ENCODE measurements at places on chromosomes 11 and 22. TPM values are rescaled to one million over a fixed set of nuclear protein-coding genes. Genes with fewer than 3 reads are reported as not detected.

DNA sequence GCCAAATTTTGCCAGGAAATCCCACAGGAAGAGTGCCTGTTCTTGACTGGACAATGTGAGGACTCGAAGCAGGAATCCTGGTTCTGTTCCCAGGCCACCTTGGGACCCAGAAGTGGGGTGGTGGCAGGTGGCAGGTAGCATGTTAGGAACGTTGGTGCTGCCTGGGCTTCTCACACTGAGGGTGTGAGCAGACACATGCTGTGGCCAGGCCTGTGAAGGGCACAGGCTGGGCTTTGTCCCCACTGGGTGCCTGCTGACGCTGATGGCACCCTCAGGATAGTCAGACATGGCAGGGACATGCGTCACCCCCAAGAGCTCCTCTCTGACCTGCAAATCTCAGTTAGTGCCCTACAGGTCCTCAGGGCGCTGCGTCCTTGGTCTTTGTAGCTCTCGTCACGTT, 21.1 kb upstream of the NECTIN1 start:
- no peak overlapping the region for H3K4me3 ChIP-seq
- no peak overlapping the region for H3K27ac ChIP-seq
- H3K36me3 ChIP-seq = no peaks in the 10 kb centered on the region
- peaks cover 16% of the 10 kb centered on the region for H3K27me3 ChIP-seq
- H3K4me1 ChIP-seq = no peaks in the 10 kb centered on the region

The NCAM1 gene
- total RNA-seq = 3.5 TPM

GRCh38 chr11:78156127-78156844, 16.9 kb upstream of the ALG8 start:
- no peak overlapping the region for H3K27ac ChIP-seq
- DNase-seq = no peak
- H3K36me3 ChIP-seq = no peaks in the 10 kb centered on the region
- H3K4me3 ChIP-seq = no peak overlapping the region

GRCh38 chr11:67458266-67458665, 3.1 kb downstream of the CABP4 start:
- DNase-seq = no peak
- H3K36me3 ChIP-seq = no peaks in the 10 kb centered on the region
- no peaks in the 10 kb centered on the region for H3K4me1 ChIP-seq
- H3K27ac ChIP-seq = no peak overlapping the region
- H3K27me3 ChIP-seq = no peaks in the 10 kb centered on the region

The CHCHD10 gene
- 114 TPM for total RNA-seq

DNA sequence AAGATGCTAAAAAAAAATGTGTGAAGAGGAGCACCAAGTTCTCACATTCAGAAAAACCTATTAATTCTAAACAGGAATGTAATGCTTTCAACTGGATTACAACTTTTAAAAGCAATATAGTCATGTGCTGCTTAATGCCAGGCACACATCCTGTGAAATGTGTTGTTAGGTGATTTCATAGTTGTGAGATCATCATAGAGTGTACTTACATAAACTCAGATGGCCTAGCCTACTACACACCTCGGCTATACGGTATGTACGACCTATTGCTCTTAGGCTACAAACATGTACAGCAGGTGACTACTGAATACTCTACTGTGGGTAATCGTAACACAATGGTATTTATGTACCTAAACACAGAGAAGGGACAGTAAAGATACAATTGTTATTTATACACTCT, 142.3 kb downstream of the RBFOX2 start:
- peaks cover 17% of the 10 kb centered on the region for H3K4me1 ChIP-seq
- H3K36me3 ChIP-seq = no peaks in the 10 kb centered on the region
- no peak overlapping the region for H3K27ac ChIP-seq
- no peaks in the 10 kb centered on the region for H3K27me3 ChIP-seq
- H3K4me3 ChIP-seq = no peak overlapping the region

DNA sequence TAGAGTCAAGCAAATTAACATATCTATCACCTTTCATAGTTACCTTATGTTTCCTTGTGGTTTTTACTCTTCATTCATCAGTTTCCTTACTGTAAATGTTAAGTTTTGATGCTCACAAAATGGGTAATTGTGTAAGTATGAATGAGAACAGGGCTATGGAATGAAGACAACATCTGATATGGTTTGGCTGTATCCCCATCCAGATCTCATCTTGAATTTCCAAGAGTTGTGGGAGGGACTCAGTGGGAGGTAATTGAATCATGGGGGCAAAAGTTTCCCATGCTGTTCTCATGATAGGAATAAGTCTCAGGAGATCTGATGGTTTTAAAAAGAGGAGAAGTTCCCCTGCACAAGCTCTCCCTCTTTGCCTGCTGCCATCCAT, 107.6 kb downstream of the CCDC34 start:
- no peaks in the 10 kb centered on the region for H3K4me1 ChIP-seq
- H3K4me3 ChIP-seq = no peak overlapping the region

The KCNJ5 gene
- 12.9 TPM for total RNA-seq

DNA sequence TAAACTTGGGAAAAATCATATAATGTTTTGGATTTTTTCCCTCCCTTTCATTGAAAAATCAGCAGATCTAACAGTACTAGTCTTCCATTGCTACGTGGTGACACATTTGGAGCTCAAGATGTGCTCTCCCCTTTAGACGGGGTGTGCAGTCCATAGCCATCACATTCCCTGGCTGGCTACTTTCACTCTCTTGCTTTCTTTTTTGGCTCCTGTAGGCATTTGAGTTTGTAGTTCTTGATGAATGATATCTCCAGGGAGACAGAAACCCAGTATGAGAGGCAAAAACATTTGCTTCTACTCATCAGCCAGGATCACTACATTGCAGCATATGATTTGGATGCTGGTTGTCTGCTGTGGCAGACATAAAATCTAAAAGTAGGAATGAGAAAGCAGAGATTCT, 12.1 kb downstream of the CCDC81 start:
- H3K4me1 ChIP-seq = no peaks in the 10 kb centered on the region
- no peaks in the 10 kb centered on the region for H3K36me3 ChIP-seq
- H3K4me3 ChIP-seq = no peak overlapping the region
- H3K27ac ChIP-seq = no peak overlapping the region
- H3K27me3 ChIP-seq = no peaks in the 10 kb centered on the region

- no peaks in the 10 kb centered on the region for H3K27me3 ChIP-seq
- H3K27ac ChIP-seq = no peak overlapping the region
- peaks cover 9% of the 10 kb centered on the region for H3K4me1 ChIP-seq
- H3K4me3 ChIP-seq = no peak overlapping the region
- no peaks in the 10 kb centered on the region for H3K36me3 ChIP-seq
These were observed 48.8 kb upstream of the FIBIN start for GRCh38 chr11:26944866-26945664.

- H3K27ac ChIP-seq = no peak overlapping the region
- no peaks in the 10 kb centered on the region for H3K4me1 ChIP-seq
- no peaks in the 10 kb centered on the region for H3K36me3 ChIP-seq
- no peaks in the 10 kb centered on the region for H3K27me3 ChIP-seq
These were observed 381.7 kb downstream of the DCDC1 start for GRCh38 chr11:30987819-30988218.

DNA sequence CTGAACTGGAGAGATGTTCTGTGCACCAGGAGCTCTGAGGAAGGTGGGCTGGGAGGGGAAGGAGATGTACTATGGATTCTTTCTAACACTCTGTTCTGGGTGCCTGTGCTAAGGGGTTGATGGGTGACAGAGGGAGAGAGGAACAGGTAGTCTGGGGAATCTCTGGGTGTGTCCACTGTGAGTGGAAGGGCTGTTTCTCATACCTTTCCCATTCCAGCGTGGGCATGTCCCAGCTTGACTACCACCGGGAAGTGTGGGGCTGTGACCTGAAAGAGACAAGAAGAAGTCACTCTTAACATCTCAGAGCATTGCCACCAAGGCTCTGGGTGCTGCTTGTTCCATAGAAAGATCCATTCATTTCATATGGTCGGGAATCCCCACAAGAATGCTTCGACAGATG, 121.9 kb downstream of the FBXO7 start:
- DNase-seq = no peak
- no peaks in the 10 kb centered on the region for H3K27me3 ChIP-seq
- H3K4me1 ChIP-seq = no peaks in the 10 kb centered on the region
- no peak overlapping the region for H3K4me3 ChIP-seq

- H3K4me1 ChIP-seq = peaks cover 16% of the 10 kb centered on the region
- no peaks in the 10 kb centered on the region for H3K27me3 ChIP-seq
- H3K36me3 ChIP-seq = peaks cover 33% of the 10 kb centered on the region
- no peak overlapping the region for H3K27ac ChIP-seq
These were observed 57.0 kb downstream of the CERK start for GRCh38 chr22:46681010-46681409.

The FXYD2 gene
- total RNA-seq = 2.8 TPM

The SLCO2B1 gene
- total RNA-seq = 332 TPM
